ENCODE measurements at places on chromosomes 11 and 22. TPM values are rescaled to one million over a fixed set of nuclear protein-coding genes. Genes with fewer than 3 reads are reported as not detected.

Gene PATE2
- total RNA-seq, result 0.13 TPM

Gene MYBPC3
- total RNA-seq, result not detected

Gene LRP4
- 2.5 TPM for total RNA-seq

Gene MMP27
- not detected for total RNA-seq

Gene USH1C
- total RNA-seq, result not detected

Measured in articular chondrocyte of knee joint (primary cell).